ENCODE measurements at places on chromosomes 1 and 21.

GRCh38 chr1:29396438-29397255 lies 160.3 kb downstream of the PTPRU start:
- no peak for DNase-seq

- DNase-seq, result no peak
Observed at GRCh38 chr1:10989095-10989494, 23.4 kb upstream of the TARDBP start.

DNA sequence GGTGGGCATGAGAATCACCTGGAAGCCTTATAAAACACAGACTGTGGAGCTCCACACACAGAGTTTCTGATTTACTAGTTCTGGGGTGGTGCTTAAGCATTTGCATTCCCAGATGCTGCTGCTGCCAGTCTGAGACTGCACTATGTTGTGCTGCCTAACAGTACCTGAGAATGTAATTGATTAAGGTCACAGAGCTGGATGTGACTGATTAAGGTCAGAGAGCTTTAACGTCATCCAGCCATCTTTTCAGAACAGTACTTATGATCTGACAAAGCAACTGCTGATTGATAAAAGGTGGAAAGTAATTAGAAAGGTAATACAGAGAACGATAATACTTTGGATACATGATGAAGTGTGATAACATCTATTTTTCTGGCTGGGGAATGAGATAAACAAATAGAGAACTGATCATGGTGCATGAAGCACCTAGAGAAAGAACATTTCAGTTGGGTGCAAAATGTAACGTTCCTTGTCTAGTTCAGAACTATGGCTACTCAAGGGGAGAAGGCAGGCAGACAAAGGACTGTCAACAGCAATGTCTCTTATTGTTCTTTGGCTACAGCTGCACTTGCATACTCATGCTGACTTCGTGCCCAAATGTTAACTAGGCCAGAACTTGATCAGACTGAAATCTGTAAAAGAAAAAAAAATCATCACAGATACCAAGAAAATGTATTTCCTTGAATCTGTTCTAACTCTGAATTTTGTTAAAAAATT lies 3.7 kb upstream of the UCK2 start:
- no peak for DNase-seq

DNA sequence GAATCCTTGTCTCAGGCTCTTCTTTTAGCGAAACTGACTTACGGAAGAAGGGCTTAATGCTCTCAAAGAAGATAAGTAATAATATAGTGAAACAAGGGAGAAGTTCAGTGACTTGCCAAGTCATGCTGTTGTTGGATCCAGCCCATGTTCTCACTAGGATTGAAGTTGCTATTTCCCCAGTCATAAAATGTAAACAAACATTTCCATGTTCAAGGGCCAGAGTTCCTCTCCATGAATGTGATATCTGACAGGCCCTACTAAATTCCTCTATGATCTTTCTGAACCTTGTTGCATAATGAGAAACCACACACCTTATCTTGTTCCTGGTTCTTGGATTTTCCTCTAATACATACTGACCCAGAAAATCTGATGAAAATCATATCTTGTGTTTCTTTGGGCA lies 876.5 kb upstream of the B3GALT2 start:
- DNase-seq, result no peak

- no peak for DNase-seq
Observed at GRCh38 chr1:90162216-90162615, 167.3 kb downstream of the ZNF326 start.

GRCh38 chr1:167648252-167648849 lies 18.3 kb downstream of the RCSD1 start:
- DNase-seq, result no peak

DNA sequence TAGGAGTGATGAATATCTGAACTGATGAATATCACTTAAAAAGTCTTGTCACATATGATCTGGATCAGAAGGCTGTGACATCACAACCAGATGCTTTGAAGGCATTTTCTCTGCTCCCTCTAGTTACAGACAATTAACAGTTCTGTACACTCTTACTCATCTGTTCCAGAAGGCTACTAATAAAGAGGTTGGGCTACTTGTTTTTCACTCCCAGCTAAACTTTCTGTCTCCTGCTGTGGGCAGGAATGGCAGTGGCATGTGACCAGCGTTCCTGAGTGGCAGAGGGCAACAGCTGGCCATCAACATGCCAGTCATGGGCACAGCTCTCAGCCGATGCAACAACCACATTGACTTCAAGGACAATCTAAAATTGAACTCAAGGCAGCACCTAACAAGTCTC lies 66.7 kb downstream of the SLC45A1 start:
- no peak for DNase-seq

DNA sequence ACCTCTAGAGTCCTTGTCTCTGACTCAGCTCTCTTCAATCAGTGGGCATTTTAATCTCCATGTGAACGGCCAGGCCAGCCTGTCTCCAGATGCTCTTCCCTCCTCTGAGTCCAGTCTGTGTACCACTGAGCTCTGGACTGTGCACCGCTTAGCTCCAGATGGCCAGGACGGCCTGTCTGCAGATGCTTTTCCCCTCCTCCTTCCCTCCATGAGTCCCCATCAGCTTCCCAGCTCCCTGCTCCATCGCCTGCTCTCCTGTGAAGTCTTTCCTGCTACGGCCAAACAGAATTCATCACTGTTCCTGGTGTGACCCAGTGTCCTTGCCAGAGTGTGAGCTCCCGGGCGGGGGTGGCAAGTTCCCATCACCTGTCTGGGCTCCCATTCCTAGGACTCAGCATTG lies 42.0 kb downstream of the STUM start:
- DNase-seq, result no peak

- DNase-seq, result no peak
Observed at GRCh38 chr1:182120411-182121258, 59.1 kb upstream of the ZNF648 start.

GRCh38 chr1:12577020-12577419 lies 41.0 kb downstream of the DHRS3 start:
- DNase-seq, result no peak

DNA sequence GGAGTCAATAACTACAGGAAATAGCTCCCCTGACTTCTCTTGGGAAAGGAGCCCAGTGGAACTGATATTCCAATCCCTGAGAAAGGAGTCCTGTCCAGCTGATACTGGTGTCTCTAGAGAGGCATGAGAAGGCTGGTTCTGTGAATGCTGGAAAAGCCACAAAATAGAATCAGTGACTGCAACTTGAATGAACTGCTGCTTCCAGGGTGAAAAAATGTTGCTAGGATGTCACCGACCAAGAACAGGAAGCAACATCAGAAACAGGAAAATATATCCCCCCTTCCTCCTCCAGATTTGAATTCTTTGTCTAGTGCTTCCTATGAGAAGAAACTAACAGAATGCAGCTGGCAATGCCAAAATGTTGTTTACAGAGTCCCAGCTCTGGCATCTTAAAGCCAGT lies 269.3 kb upstream of the LYPLAL1 start:
- no peak for DNase-seq

DNA sequence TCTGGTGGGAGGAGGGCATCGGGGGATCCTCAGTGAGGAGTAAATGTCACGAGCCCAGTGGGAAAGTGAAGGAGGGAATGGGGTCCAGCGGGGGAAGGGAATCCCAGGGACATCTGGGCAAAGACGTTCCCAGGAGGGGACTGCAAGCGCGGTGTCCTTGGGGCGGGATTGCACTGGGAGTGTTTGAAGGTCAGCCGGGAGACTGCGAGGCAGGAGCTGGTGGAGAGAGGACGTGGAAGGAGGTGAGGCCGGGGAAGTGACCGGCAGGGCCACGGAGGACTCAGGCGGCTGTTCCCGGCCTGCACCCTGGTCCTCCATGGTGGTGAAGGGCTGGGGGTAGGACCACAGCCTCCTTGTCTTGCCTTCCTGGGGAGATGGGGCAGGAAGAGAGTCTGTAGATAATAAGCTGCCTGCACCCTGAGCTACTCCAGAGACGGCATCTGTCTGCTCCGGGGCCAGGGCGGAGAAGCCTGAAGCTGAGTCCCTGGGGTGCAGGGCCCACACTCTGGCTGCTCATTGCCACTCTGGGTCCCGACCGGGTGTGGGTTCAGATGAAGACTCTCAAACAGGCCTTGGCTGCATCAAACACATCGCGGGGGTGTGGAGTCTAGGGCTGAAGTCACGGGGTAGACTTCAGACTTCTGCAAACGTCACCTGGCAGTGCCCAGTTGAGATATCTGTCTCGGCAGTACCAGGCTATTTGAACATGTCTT lies 264.8 kb downstream of the CAMTA1 start:
- no peak for DNase-seq

- no peak for DNase-seq
Observed at GRCh38 chr1:156014829-156015228, 5.9 kb downstream of the SSR2 start.

DNA sequence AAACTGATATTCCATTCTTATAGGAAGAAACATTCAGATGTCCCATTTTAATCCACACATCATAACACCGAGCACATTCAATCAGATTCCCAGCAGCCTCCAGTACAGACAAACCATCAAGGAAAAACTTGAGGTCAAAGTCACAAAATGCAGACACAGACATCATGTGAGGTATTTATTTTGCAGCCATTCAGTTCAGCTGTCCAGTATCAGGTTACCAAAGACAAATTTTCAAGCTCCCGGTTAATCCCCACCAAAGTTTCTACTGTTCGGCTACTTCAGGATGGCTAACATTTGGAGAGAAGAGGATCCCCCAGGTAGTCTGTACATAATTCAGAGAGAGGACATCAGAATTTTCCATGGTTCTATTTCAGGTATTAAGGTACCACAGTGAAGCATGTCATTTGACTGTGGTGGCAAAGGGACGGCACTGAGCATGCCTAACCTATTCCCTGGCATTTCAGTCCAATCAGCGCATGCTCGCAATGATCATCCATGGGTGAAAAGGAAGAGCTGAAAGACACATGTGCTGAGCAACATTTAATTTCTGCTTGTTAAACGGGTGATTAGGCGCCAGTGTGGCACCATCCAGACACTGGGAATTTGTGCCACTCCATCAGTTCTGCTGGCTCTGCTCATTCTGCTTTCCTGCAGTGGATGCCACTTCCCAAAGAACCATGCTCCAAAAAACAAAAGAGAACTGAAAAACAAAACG lies 13.6 kb upstream of the NDC1 start:
- DNase-seq, result no peak

- DNase-seq, result peak; percentile 50
Observed at GRCh38 chr1:147225193-147225730, at the start of gene FMO5. FMO5 (minus strand) TSS chr1:147225339; CDS start chr1:147225029, 310 bp downstream.

GRCh38 chr1:24308365-24309015 lies 10.7 kb upstream of the GRHL3 start:
- no peak for DNase-seq

GRCh38 chr21:45538381-45539045 lies 3.7 kb downstream of the SLC19A1 start:
- no peak for DNase-seq

GRCh38 chr21:43016728-43017127 lies 42.4 kb downstream of the PKNOX1 start:
- DNase-seq, result no peak

DNA sequence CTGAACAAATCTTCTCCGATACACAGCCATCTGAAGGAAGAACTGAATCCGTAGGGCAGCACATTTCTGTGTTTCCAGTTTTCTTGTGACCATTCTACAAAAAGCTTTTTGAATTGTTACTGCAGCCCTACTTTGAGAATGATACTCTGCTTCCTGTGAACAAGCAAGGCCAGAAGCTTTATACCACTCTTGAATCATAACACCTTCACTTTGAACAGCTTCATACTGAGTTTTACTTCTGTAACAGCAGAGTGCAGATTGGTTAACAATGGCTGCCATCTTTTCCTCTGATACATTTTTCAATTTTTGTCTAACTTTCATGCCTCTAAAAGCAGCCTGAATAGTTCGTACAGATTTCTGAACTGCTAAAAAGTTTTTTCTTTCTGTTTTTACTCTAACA lies 33.6 kb upstream of the F13B start:
- DNase-seq, result no peak

GRCh38 chr1:230759369-230760065 lies 12.3 kb downstream of the CAPN9 start:
- DNase-seq, result no peak

- no peak for DNase-seq
Observed at GRCh38 chr21:29231756-29232529, 66.8 kb upstream of the BACH1 start.
